ENCODE measurements at places on chromosomes 2 and 18. TPM values are rescaled to one million over a fixed set of nuclear protein-coding genes. Genes with fewer than 3 reads are reported as not detected.

Gene KIF5C
- total RNA-seq, result under 0.01 TPM

Gene TTN
- total RNA-seq, result 1.7 TPM

Gene UPP2
- total RNA-seq, result not detected

Gene OTOS
- total RNA-seq, result not detected

Gene MARCHF4
- total RNA-seq, result 0.13 TPM

- no peak for DNase-seq
Observed at GRCh38 chr2:72572501-72572900, 253.3 kb downstream of the EXOC6B start.

DNA sequence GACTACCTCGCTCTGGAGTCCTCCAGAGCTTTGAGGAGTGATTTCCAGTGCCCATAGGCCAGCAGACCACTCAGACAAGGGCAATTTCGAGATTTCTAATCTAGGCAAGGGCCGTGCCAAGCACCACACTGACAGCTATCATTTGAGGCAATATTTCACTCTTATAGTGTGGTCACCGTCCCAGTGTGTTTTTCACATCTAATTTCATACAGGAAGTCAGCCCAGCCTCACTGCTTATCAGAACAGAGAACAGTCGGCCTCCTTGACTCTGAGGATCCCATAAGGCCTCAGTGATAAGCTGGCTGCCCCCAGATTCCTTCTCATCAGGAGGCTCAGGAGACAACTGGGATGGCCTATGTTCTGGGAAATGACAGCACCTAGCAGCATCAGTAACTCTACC, 581 bp downstream of the CAPN14 start:
- DNase-seq, result no peak

DNA sequence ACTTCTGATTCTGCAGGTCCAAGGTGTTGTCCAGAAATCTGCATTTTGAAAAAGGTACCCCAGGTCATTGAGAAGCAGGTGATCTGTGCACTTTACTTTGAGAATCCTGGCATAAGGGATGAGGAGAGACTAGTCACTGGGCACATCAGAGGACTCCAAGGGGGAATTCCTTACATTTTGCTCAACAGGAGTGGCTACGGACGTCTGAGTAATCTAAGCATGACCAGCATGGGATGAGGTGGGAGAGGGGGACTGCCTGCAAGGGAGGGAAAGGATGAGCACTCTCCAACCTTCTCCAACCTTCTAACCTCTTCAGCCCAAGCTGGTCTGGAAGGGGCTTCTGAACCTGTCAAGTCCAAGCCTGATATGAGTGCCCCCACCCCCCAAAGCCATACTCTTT, 55.5 kb downstream of the MARCHF4 start:
- no peak for DNase-seq

DNA sequence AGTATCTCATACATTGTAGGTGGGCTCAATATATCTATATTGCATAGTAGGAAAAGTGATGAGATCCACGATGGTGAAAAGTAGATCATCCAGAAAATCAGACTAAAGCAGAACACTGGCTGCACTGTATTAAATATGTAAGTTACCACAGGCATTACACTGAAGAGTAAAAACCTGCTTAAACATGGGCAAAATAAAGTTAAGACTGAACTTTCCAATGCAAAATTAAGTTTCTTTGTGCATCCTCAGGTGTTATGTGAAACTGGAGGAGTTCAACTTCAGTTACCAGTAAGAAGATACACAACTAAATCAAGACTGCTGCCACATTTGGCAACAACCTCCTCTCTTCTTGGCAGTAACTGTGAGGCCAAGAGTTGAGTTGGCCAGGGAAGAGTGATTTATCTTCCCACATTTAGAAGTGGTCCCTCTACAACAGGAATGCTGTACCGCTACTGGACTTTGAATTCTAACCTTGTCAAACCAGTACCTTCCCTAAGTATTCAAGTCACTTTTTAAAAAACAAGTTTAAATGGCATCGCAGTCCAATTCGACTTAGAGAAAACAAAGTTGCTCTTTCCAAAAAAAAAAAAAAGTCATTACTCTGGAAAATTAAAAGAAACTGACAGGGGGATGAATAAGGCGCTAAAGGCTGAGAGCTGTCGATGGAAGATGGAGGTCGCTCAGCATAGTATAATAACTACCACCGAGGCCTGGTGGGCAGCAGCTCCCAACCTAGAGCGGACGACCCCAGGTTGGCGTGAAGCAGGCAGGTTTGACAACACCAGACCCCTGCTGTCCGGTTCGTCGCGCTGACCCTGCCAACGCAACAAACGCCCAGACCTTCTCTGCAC, 1.1 kb downstream of the MAP4K3 start:
- no peak for DNase-seq

- no peak for DNase-seq
Observed at GRCh38 chr18:67969458-67969857, 452.9 kb upstream of the DSEL start.

Measured in dermis microvascular lymphatic vessel endothelial cell (primary cell).